ENCODE measurements at places on chromosomes 3 and 15. TPM values are rescaled to one million over a fixed set of nuclear protein-coding genes. Genes with fewer than 3 reads are reported as not detected.
A peak's percentile ranks its signal among the peaks of the same experiment; 100 is the strongest.

Gene IL5RA
- total RNA-seq = not detected

DNA sequence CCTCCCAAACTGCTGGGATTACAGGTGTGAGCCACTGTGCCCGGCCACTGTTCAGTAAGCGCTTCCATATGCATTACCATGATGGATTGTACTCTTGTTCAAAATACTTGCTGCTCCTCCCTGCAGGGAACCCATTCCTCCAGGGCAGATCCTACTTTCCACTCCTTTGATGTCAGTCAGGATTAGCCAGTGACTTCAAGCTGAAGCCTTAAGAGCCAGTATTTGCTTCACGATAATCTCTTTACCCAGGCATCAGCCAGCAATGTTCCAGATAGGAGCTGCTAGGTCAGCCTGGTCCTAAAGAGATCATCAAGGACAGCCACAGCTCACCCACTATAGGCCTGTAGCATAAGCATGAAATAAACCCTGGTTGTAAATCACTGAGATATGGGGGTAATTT lies 96.5 kb upstream of the UBE2E2 start:
- H3K4me3 ChIP-seq = no peak overlapping the region
- H3K27ac ChIP-seq = no peak overlapping the region
- no peak for DNase-seq
- no peaks in the 10 kb centered on the region for H3K27me3 ChIP-seq
- H3K4me1 ChIP-seq = peaks cover 10% of the 10 kb centered on the region

Gene FBXO40
- total RNA-seq = not detected

DNA sequence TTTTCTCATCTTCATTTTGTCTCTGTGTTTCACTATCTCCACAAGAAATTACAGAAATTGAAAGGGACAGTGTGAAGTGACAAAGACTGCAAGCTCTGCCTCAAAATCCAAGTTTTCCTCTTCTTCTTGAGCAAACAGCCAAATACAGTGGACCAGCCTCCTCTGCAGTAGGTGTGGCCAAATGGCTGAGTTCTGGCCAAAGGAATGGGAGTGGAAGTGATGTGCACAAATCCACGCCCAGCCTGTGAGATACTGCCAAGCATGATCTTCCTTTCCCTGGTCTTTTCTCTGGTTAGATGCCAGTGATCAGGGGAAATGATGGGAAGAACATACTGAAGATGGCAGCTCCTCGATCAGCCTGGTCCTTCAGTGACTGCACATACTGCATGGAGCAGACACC lies 111.0 kb upstream of the CPNE4 start:
- H3K27ac ChIP-seq = no peak overlapping the region
- H3K27me3 ChIP-seq = peaks cover 10% of the 10 kb centered on the region
- no peak for DNase-seq
- no peaks in the 10 kb centered on the region for H3K36me3 ChIP-seq
- H3K4me3 ChIP-seq = no peak overlapping the region

Gene ERICH6
- not detected for total RNA-seq

Gene PARP15
- 1.4 TPM for total RNA-seq

Gene FRMD4B
- 77.7 TPM for total RNA-seq

Gene RLBP1
- total RNA-seq = not detected

Gene MYO5A
- total RNA-seq = 87.9 TPM

Gene COL7A1
- 1.9 TPM for total RNA-seq

DNA sequence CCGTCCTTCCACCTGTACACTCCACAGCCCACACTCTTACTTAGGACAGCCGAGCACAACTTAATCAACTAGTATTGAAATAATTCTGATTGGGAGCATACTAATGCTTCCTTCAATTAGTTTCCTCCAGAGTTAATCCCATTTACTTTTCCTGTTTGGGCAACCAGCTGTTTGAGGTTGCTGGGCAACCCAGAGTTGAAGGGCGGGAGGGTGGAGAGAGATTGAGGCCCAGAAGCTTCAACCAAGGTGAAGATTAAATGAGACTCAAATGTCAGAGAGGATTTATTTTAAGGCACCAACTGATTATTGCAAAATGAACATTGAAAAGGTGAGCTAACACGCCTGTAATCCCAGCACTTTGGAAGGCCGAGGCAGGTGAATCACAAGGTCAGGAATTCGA lies 428.5 kb upstream of the SEMA6D start:
- H3K27ac ChIP-seq = no peak overlapping the region
- no peak overlapping the region for H3K4me3 ChIP-seq
- no peaks in the 10 kb centered on the region for H3K36me3 ChIP-seq

Gene TMEM158
- total RNA-seq = 0.42 TPM

DNA sequence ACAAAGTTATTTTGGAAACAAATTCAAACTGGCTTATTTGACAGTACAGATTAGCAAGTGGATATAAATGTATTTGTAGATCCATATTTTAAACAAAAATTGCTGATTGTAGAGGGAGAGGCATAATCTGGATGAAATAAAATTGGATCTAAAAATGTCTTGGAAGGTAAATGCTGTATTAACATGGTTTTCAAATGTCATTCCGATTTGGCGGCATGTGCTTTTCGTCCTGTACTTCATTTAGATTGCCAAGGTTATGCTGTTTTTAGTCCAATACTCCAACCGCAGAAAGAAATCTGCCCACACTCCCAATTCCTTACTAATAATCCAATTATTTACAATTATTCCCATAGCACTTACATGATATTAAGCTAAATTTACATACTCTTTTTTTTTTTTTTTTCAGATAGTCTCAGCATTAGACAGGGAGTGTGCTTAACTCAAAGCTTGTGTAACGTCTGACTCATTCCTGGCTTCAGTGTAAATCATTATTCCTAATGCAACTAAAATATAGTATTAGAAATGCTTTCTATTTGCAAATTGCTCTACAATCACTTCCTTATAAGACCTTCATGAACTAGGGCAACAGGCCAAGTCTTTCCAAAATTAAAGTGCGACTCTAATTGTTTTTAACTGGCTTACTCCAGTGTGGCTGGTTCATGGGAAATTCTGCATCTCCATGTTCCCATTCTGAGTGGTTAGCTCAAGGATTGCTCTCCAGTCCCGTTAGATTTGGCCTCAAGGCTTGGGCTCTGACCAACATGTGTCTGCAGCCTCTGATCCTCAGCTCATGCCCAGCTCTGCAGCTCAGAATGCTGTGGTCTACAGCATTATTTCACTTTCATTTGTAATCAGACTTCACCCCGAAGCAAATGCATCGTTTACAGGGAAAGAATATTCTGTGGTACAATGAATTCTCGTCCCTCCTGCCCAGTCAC lies 103.9 kb downstream of the FBN1 start:
- no peak overlapping the region for H3K4me3 ChIP-seq
- H3K36me3 ChIP-seq = no peaks in the 10 kb centered on the region
- DNase-seq = peak; percentile 27

DNA sequence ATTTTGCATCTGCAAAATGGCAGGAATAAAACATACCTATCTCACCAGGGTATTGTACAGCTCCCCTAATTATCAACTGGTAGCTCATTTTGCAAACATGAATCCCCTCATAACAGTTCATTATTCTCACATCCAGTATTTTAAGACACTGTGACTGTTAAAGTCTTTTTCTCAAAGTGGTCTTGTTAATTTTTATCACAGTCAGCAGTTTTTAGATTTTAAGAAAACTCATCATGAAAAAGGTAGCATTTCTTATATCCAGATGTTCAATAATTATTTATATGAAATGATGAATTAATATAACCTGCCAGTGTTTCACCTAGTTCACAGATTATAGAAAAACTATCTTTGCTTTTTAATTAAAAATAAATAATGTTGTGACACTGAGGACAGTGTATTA lies 354.9 kb upstream of the ARL6 start:
- no peaks in the 10 kb centered on the region for H3K27me3 ChIP-seq
- no peak overlapping the region for H3K27ac ChIP-seq
- H3K36me3 ChIP-seq = no peaks in the 10 kb centered on the region
- H3K4me1 ChIP-seq = no peaks in the 10 kb centered on the region
- no peak overlapping the region for H3K4me3 ChIP-seq
- DNase-seq = no peak

- no peaks in the 10 kb centered on the region for H3K4me1 ChIP-seq
- DNase-seq = no peak
- H3K27me3 ChIP-seq = no peaks in the 10 kb centered on the region
- no peak overlapping the region for H3K27ac ChIP-seq
- H3K4me3 ChIP-seq = no peak overlapping the region
- no peaks in the 10 kb centered on the region for H3K36me3 ChIP-seq
Measured at GRCh38 chr3:43609406-43609805, 12.4 kb downstream of the ANO10 start.

DNA sequence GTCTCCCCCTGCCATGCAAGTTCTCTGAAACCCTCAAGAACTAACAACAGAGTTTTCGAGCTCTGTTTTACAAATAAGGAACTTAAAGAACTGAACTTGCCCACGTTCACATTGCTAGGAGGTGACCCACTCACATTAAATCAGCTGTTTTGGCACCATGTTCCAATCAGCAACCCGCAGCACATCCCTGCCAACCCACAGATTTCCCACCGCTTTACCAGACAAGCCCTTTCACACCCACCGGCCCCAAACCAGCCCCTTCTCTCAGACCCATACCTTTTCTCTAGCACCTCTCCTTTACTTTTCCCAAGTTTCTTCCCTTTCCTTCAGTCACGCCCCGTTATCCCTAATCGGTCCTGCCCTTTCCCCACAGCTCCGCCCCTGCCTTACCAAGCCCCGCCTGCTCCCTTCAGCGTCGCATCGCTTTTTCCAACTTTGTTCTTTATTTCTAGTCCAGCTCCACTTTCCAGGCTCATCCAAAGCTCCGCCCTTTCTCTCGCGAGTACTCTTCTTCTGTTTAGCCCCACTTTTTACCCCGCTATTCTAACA lies 804 bp upstream of the BRPF1 start:
- peaks cover 16% of the 10 kb centered on the region for H3K4me1 ChIP-seq
- peak overlapping the region; percentile 68 for H3K4me3 ChIP-seq
- H3K27me3 ChIP-seq = no peaks in the 10 kb centered on the region
- peak overlapping the region; percentile 51 for H3K27ac ChIP-seq
- no peak for DNase-seq

DNA sequence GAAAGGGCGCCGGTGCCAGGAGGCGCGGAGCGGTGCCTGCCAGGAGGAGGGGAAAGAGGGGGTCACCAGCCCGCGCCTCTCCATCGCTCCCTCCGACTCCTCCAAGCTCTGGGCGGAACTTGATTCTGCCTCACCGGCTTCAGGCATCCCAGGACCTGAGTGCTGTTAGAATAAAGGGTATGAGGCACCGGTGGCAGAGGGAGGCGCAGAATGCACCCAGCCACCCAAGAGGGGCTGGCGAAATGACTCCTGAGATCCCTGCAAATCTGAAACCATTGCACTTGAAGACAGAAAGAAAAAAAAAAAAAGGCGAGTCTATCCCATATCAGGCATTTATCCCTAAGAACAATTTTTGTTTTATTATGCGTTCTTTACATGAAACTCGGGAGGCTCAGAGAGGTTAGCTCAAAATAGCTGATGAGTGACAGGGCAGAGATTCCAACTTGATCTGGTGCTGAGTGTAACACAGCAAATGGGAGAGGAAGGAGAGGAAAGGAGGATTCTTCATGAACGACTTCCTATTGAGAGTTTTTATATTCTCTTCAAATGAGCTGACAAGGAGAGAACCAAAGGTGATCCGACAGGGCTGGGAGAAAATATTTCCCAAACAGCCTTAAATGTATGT lies 157.0 kb upstream of the FRMD4B start:
- H3K27ac ChIP-seq = no peak overlapping the region
- H3K27me3 ChIP-seq = peaks cover 32% of the 10 kb centered on the region
- no peak for DNase-seq
- H3K36me3 ChIP-seq = no peaks in the 10 kb centered on the region
- H3K4me1 ChIP-seq = no peaks in the 10 kb centered on the region

DNA sequence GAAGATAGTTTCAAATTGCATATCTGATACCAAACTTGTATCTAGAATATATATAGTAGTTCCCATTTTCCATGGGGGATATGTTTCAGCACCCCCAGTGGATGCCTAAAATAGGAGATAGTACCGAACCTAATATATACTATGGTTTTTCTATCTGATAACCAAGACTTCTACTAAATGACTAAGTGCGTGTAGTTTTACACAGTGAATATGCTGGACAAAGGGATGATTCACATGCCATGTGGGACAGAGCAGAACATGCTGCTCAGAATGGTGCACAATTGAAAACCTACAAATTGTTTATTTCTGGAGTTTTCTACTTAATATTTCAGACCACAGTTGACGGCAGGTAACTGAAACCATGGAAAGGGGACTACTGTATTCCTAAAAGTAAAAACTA lies 73.4 kb upstream of the TP63 start:
- no peaks in the 10 kb centered on the region for H3K27me3 ChIP-seq
- H3K4me1 ChIP-seq = no peaks in the 10 kb centered on the region
- no peak overlapping the region for H3K27ac ChIP-seq
- no peak overlapping the region for H3K4me3 ChIP-seq
- DNase-seq = no peak

DNA sequence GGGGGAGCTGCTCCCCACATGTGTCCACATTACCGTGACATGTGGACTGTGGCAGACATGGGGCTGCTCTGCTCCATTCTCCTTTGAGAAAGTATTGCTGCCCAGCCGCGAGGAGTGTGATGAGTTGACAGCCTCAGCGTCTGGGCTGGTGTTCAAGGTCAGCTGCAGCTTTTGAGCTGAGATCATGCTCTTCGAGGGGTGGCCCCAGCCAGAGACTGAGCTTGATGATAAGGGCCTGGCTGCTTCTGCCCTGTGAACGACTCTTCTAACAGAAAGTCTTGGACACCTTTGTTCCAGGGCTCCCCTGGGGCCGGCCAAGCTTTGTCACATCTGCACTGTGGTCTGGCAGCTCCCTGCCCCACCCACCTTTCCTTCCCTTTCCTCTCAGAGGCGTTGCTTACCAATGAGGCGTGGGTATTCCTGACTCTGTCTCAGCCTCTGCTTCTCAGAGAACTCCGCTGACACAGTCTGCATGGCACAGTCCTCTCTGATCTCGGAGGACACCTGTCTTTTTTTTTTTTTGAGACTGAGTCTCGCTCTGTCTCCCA lies 86.6 kb downstream of the CHRD start:
- no peak overlapping the region for H3K4me3 ChIP-seq
- H3K4me1 ChIP-seq = peaks cover 4% of the 10 kb centered on the region
- peak; percentile 13 for DNase-seq
- H3K27ac ChIP-seq = no peak overlapping the region
- no peaks in the 10 kb centered on the region for H3K36me3 ChIP-seq

- H3K27me3 ChIP-seq = no peaks in the 10 kb centered on the region
- no peak overlapping the region for H3K4me3 ChIP-seq
- peaks cover 12% of the 10 kb centered on the region for H3K4me1 ChIP-seq
Measured at GRCh38 chr3:27544372-27544865, 60.2 kb upstream of the SLC4A7 start.

DNA sequence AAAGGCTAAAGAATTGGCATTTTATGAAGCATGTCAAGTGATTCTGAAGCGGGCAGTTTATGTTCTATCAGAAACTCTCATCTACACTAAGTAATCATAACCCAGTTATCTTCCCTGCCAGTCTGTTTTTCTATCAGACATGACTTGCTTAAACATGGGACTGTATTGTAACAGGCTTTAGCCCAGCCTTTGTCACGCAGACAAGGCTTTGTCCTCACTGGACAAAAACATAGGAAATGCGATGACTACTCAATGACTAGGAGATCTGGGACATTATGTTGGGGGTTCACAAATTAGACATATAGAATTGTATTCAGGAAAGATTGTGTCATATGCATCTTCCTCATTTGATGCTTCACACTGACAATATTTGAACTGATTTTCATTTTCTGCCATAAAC lies 115.5 kb downstream of the GADL1 start:
- no peak overlapping the region for H3K4me3 ChIP-seq
- H3K27ac ChIP-seq = no peak overlapping the region

Gene SNURF
- total RNA-seq = 9.4 TPM

Gene P2RY1
- 1.7 TPM for total RNA-seq
